HFFc6 (cell line): ENCODE measurements at places on chromosomes 4 and X.

GRCh38 chr4:33427676-33428075 is 2707.5 kb downstream of the PCDH7 start:
- no peak for DNase-seq
- no peak overlapping the region for H3K27ac ChIP-seq
- no peaks in the 10 kb centered on the region for H3K36me3 ChIP-seq
- no peaks in the 10 kb centered on the region for H3K27me3 ChIP-seq
- H3K4me1 ChIP-seq: no peaks in the 10 kb centered on the region

DNA sequence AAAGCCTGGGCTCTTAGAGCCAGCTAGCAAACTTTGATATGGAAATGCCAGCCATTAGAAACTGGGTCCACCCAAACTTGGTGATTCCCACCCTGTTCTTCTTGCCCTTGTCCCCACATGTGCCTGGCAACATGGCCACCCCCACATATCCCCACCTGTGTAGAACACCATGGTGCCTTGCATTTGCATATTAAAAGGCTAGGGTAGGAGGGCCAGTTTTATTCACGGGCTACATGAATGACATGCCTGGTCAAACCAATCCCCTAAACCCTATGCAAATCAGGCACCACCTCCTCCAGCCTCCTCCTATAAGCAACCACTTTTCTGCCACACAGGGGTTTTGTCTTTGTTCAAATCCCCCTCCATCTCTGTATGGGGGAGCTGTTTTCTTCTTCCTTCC is 104.9 kb downstream of the CLNK start:
- H3K4me1 ChIP-seq: peaks cover 15% of the 10 kb centered on the region
- DNase-seq: no peak
- H3K27ac ChIP-seq: no peak overlapping the region
- peaks cover 25% of the 10 kb centered on the region for H3K27me3 ChIP-seq
- H3K36me3 ChIP-seq: no peaks in the 10 kb centered on the region

DNA sequence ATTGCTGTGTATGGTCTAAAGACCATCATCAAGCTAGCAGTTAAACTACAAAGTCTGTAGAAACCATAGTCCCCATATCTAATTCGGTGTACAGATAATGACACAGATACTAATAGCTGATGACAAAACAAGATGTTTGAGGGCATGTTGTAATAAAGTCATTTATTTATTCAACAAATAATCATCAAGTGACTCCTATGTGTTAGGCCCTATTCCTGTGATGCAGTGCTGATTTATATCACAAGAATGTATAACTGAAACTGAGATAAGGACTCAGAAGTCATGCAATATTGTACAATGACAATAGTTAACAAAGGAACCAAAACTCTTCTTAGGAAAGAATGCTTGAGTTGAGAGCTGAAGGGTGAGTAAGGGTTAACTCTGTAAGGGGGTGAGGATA is 315.0 kb upstream of the NR3C2 start:
- H3K4me3 ChIP-seq: no peak overlapping the region
- H3K4me1 ChIP-seq: no peaks in the 10 kb centered on the region
- no peak overlapping the region for H3K27ac ChIP-seq
- DNase-seq: no peak

DNA sequence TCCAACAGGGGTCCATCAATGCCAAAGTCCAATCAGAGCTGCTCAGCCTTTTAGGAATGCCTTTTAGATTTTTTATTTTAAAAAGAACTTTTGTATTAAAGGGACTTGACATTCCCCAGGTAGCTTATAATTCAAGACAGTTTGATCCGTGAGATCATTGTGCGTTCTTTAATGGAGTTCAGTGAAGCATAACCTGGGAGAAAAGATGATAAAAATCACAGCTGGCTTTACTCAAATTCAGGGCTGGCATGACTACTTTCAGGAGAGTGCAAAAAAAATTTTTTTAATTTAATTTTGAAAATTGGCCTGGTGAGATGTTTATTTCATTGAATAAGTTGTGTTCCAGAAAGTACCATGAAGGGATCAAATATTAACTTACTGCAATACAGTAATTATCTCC is 118.2 kb downstream of the VCX2 start:
- no peaks in the 10 kb centered on the region for H3K27me3 ChIP-seq
- H3K27ac ChIP-seq: no peak overlapping the region
- H3K4me1 ChIP-seq: no peaks in the 10 kb centered on the region

DNA sequence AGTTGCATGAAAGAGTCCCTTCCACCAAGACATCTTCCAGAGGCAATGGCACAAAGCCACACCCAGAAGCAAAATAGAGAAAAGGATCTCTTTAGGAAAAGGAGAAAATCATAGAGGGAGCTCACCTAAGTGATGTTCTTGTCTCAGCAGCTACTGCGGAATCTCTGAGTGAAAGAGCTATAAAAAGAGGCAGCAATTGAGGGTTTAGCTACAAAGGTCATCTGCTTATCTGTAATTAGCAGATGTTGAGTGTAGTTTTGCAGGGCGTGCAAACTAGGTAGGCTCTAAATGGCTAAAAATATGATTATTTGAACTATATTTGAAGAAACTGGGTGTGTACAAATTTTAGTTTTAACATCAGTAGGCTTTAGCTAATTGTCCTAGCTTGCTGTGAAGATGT is 276.0 kb downstream of the HS3ST1 start:
- no peak overlapping the region for H3K4me3 ChIP-seq
- no peaks in the 10 kb centered on the region; the same call in 1 of the 2 replicates for H3K36me3 ChIP-seq

- H3K36me3 ChIP-seq: no peaks in the 10 kb centered on the region
- peaks cover 15% of the 10 kb centered on the region for H3K4me1 ChIP-seq
- H3K27ac ChIP-seq: no peak overlapping the region
- H3K4me3 ChIP-seq: no peak overlapping the region
- DNase-seq: no peak
Measured at GRCh38 chr4:175773566-175773965, 38.5 kb downstream of the GPM6A start.
